Activated T-cell treated with anti-CD3 and anti-CD28 coated beads, Interleukin-2, amount 50 U/mL, for 72 hours (primary cell): ENCODE measurements at places on chromosomes 16 and 17. TPM values are rescaled to one million over a fixed set of nuclear protein-coding genes. Genes with fewer than 3 reads are reported as not detected.

DNA sequence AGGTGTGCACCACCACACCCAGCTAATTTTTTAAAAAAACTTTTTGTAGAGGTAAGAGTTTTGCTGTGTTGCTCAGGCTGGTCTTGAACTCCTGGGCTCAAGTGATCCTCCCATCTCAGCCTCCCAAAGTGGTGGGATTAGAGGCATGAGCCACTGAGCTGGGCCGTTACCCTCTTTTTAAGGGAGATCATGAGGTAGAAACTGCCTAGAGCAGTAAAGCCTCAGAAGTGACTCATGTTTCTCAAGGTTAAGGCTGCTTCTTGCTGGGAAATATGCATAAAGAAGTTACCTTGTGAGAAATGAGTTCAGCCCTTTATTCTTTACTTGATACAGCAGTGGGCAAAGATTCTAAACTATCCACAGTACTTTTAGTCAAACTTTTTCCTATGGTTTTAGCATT lies 38.2 kb downstream of the GRB2 start:
- DNase-seq, result peak; percentile 17

Gene KAT2A
- total RNA-seq, result 33.3 TPM

DNA sequence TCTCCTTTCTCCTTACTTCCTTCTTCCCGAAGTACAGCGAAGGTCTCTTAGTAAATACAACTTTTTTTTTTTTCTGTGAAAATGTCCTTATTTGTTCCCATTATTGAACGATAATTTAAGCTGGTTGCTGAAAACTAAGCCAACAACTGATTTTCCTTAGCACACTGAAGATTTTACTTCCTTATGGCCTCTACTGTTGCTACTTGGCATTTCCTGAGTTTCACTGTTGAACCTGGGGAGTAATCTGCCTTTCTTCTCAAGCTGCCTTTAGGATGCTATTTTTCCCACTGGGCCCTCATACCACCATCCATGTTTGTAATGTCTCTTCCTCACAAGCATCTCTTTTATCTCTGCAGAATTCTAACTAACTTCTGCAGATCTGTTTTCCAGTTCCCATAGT lies 26.1 kb downstream of the UBE2O start:
- no peak for DNase-seq

Gene ZPBP2
- total RNA-seq, result 0.81 TPM

DNA sequence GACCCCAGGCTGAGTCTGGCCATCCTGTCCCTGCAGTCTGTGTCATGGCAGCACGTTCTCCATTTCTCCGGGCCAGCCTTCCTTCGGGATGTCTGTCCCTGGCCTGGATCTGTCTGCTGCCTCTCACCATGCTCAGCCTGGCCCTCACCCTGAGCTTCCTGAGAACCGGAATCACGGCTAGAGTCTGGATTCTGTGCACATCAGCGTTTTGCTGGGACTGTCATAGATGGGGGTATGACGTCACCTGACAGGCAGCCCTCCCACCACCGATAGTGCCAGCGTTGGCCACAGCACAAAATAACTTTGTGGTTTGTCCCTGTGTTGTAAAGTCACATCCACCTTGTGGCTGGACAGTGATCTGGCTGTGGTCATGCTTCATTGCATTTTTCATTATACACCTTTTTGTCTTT lies 59.2 kb downstream of the B9D1 start:
- DNase-seq, result no peak

GRCh38 chr16:76946879-76947278 lies 244.1 kb upstream of the MON1B start:
- no peak for DNase-seq

Gene BOLA2
- 14.6 TPM for total RNA-seq

DNA sequence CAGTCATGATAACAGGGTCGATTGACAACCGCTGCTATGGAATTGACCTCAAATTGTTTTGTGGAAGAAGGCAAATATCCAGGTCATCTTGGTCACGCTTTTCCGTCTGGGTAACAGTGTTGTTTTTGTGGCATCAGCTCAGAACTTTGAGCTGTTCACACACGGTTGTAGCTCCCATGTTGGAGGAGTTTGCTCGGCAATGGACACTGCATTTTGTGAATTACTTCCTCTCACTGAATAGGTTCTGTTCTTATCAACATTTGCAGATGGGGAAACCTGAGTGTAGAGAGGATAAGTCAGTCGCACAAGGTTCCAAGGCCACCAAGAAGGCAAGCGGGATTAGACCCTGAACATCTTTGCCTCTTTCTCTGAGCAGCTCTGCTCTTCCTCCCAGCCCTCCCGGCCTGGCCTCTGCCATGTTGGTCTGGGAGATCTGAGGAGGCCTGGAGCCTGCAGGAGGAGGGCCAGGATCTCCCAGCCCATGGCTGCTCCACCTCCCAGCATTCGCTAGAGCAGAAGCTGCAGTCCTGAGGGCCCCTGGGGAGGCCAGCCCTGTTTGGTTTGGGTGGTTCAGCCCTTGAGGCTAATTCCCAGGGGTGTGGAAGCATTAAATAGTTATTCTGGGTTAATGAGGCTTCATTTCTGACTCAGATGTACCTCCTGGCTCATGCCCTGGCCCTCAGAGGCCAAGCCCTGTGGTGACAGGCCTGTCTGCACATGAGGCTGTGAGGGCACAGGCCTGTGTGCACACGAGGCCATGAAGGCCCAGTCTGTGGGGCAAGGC lies 154.1 kb upstream of the PLCG2 start:
- no peak for DNase-seq

Gene AGRP
- total RNA-seq, result not detected

DNA sequence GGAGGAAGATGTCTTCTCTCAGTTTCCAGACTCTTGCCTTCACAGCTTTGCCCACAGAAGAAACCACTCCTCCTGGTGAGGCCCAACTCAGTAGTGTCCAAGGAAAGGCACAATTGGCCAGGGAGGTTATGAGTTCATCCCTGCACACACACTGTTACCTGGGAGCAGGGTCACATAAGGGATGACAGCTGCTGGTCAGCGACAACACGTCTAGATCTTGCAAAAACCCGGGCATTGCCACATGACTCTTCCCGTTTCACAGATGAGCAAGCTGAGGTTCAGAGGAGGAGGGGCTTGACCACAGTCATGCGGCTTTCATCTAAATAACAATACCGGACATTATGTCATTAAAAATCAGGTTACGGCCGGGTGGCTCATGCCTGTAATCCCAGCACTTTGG lies 186.0 kb downstream of the COPRS start:
- DNase-seq, result no peak

DNA sequence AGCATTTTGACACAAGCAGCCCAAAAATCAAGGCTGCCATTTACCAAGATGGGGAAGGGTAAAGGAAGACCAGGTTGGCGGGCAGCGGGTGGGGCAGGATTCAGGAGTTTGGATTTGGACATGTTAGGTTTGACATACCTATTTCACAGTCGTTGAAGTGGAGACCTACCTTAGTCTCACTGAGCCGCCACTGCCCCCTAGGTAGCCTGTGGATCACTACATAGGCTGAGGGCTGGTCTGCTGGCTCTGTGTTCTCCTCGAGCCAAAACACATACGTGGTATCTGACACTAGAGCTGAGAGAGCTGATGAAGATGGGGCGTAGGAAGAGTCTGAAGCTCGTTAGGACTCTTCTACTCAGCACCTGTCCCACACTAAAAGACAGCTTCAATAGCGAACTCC lies 115.1 kb downstream of the HIC1 start:
- DNase-seq, result peak; percentile 24

GRCh38 chr16:49625311-49626065 lies 230.4 kb downstream of the ZNF423 start:
- DNase-seq, result no peak

GRCh38 chr17:4588898-4589625 lies 4.7 kb downstream of the SMTNL2 start:
- DNase-seq, result no peak

Gene TBX2
- 0.44 TPM for total RNA-seq

- DNase-seq, result no peak
Observed at GRCh38 chr16:52451971-52452421, 94.9 kb downstream of the TOX3 start.

DNA sequence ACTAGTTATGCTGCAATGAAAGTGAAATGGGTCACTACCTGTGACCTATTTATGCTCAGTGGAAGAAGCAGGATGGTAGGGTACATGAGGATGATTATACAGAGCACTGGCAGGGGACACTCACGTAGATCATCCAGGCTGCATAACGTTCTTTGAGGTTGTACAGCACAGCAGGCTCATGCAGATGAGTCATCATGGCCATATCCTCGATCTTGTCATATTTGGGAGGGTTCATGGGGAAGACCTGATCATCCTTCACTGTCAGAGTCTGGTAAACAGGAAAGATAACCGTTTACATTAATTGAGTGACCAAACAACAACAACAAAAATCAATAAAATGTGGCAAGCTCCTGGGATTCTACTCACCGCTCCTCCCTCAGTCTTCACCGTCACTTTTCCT lies 2.1 kb downstream of the MYH2 start:
- DNase-seq, result no peak

Gene LHX1
- total RNA-seq, result 0.34 TPM

- no peak for DNase-seq
Observed at GRCh38 chr16:27304881-27305745, 8.7 kb upstream of the IL4R start.

GRCh38 chr17:64774888-64775540 lies 112.9 kb upstream of the SMURF2 start:
- no peak for DNase-seq
